HepG2 (cell line): ENCODE measurements at places on chromosomes 3 and 15. TPM values are rescaled to one million over a fixed set of nuclear protein-coding genes. Genes with fewer than 3 reads are reported as not detected.
A peak's percentile ranks its signal among the peaks of the same experiment; 100 is the strongest.

DNA sequence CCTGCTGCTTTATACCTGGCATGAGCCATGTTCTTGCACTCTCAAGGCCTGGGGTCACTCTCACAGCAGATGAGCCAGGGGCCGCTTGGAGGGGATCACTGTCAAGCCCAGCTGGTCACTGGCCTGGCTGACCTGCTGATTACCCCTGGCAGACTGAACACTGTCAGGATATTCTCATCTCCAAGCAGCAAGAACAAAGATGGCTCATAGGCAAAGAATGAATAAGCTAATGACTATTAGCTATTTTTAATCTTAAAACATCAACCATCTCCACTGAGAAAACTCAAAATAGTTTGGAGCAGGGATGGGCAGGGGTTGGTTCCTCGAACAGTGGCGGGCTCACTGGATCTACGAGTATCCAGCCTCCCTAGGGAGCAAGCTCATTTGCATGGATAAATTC, 64.4 kb upstream of the ACAN start:
- no peak for DNase-seq
- no peak overlapping the region for H3K27ac ChIP-seq
- no peaks in the 10 kb centered on the region for H3K36me3 ChIP-seq

- H3K4me1 ChIP-seq: no peaks in the 10 kb centered on the region
- no peak for DNase-seq
- no peak overlapping the region for H3K4me3 ChIP-seq
Observed at GRCh38 chr3:131200636-131201199, 174.0 kb downstream of the NEK11 start.

DNA sequence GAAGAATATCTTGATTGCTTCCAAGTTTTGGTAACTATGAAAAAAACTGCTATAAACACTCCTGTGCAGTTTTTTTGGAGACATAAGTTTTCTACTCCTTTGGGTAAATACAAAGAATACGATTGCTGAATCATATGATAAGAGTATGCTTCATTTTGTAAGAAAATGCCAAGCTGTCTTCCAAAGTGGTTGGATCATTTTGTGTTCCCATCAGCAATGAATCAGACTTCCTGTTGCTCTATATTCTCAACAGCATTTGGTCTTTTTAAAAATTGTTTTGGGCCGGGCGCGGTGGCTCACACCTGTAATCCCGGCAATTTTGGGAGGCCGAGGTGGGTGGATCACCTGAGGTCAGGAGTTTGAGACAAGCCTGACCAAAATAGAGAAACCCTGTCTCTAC, 14.5 kb downstream of the BTD start:
- no peak for DNase-seq
- no peak overlapping the region for H3K27ac ChIP-seq
- H3K4me3 ChIP-seq: no peak overlapping the region
- no peaks in the 10 kb centered on the region for H3K36me3 ChIP-seq
- H3K27me3 ChIP-seq: no peaks in the 10 kb centered on the region

DNA sequence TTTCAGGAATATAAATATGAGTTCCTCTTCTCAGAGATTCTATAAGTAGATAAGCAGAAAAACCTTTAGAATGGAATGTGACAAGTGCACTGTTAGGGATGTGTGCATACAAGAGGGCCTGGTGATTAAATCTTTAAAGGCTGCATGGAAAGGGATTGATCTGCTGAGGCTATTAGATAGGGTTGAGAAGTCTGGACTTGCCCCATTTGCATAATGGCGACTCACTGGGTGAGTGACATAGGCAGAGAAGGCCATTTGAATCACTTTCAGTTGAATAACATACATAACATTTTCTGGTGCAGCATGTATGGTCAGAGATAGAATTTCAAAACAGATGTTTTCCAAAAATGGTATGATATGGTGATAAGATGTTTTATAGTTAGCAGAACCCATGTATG, 156.9 kb downstream of the ZNF621 start:
- H3K27ac ChIP-seq: no peak overlapping the region
- DNase-seq: no peak
- H3K36me3 ChIP-seq: no peaks in the 10 kb centered on the region
- H3K4me3 ChIP-seq: no peak overlapping the region
- 0 out of 2 replicates have a peak, but pooled peaks cover 8% of the 10 kb centered on the region for H3K4me1 ChIP-seq

DNA sequence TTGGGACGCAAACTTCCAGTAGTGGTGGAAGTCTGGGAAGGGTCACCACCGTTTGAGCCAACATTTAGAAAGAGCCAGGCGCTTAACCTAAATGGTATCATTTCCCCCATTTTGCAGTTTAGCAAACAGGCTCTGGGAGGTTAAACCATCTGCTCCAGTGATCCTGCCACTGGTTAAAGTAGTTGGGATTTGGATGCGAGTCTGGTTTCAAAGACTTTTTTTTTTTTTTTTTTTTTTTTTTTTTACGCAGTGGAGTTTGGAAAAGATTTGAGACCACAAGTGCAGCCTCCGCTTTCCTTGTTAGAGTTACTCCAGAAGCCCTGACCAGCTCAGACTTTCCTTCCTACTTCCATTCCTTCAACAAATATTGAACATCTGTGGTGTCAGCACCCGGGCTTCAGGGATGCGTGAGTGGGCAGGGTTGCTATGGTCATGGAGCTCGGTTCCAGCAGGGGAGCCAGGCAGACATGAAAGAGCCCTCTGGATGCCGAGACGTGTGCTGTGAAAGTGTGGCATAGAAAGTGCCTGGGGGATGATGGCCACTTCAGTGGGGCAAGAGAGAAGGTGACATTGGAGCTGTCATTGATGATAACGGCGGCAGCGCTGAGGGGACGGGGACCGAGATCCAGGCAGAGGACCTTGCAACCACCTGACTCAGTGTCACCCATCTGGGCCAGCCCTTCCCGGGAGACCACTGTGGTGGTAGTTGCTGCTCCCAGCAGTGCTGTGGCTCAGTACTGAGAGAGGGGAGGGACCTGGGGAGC, 1.1 kb upstream of the RNU6-1 start:
- DNase-seq: peak; percentile 50
- H3K4me1 ChIP-seq: peaks cover 77% of the 10 kb centered on the region
- H3K36me3 ChIP-seq: no peaks in the 10 kb centered on the region
- H3K27me3 ChIP-seq: no peaks in the 10 kb centered on the region; the same call in 1 of the 2 replicates
- peak overlapping the region; percentile 86 for H3K27ac ChIP-seq
- H3K4me3 ChIP-seq: peak overlapping the region; percentile 93

- H3K27ac ChIP-seq: no peak overlapping the region
- H3K36me3 ChIP-seq: peaks cover 7% of the 10 kb centered on the region; the same call in 1 of the 3 replicates
- no peaks in the 10 kb centered on the region for H3K27me3 ChIP-seq
- H3K4me1 ChIP-seq: peaks cover 33% of the 10 kb centered on the region
Observed at GRCh38 chr15:90205886-90206285, 4.8 kb downstream of the SEMA4B start.

DNA sequence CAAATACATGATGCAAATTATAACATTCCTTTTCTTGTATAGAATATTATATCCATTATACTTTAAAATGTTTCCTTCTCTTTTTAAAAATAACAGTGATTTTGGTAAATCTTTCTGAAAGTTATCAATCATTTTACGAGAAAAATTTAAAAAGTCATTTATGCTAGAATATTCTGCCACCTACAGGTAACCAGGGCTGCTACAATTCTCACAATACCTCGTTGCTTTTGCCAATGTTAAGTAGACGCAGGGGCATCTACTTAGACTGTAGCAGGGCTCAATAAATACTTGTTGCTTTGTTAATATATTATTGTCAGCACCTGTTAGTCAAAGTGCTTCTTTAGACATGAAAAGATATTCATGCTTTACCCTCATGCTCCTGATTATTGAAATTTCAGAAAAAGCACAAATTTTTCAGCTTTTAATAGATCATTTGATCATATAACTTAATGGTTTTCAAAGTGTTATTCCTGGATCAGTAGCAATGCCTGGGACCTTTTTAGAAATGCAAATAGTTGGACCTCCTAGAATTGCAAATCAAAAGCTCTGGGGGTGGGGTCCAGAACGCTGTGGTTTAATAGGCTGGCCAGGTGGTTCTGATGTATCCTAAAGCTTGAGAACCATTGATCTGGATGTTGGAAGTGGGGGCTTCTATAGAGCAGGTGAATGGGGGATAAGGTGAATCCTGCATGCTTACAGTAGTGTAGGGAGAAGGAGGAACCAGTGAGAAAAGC, 223.6 kb upstream of the PDZRN3 start:
- no peaks in the 10 kb centered on the region for H3K4me1 ChIP-seq
- H3K27ac ChIP-seq: no peak overlapping the region
- no peaks in the 10 kb centered on the region for H3K27me3 ChIP-seq
- H3K36me3 ChIP-seq: no peaks in the 10 kb centered on the region
- H3K4me3 ChIP-seq: no peak overlapping the region

DNA sequence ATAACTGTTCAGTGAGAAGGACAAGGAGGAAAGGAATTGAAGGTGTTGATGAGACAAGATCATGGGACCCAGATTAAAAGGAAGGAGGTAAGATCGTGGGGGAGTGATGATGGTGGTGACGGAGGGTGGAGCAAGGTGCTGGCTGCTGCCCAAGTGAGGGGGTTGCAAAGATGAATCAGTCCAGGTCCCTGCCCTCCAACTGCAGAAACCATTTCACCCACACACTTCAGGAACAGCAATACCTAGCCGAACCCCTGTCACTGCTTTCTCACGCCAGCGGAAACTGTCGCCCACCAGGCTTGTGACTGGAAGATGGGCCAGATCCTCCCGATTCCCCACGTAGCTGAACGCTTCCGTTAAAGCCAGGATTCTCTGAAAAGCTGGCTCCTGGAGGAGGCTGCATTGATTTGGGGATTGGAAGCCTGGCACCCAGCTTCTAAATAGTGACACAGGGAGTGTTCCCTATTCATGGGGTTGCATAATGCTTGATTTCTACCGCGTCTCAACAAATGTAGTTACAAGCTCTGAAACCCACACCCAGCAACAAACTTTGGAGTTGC, 3.2 kb upstream of the LSG1 start:
- H3K27ac ChIP-seq: no peak overlapping the region
- H3K36me3 ChIP-seq: no peaks in the 10 kb centered on the region
- peaks cover 39% of the 10 kb centered on the region for H3K4me1 ChIP-seq
- H3K27me3 ChIP-seq: no peaks in the 10 kb centered on the region

The LRRIQ4 gene
- total RNA-seq: not detected in 2 replicates

The GLT8D1 gene
- total RNA-seq: 65.1 and 110 TPM in 2 replicates

The MPI gene
- 36.9 and 49.7 TPM in 2 replicates for total RNA-seq

The PLXND1 gene
- 15.9 and 25.3 TPM in 2 replicates for total RNA-seq

The PCSK6 gene
- total RNA-seq: 42.5 and 56.5 TPM in 2 replicates
